ENCODE measurements at places on chromosomes 3 and 15.

- no peak for DNase-seq
Observed at GRCh38 chr3:73623346-73623745, 1.4 kb downstream of the PDZRN3 start.

- no peak for DNase-seq
Observed at GRCh38 chr3:42803414-42804105, 730 bp downstream of the HIGD1A start.

GRCh38 chr3:37630441-37630840 is 231.2 kb upstream of the CTDSPL start:
- no peak for DNase-seq

- no peak for DNase-seq
Observed at GRCh38 chr3:103393395-103394186, 958.8 kb downstream of the ZPLD1 start.

GRCh38 chr3:106962993-106963392 is 414.2 kb upstream of the CCDC54 start:
- no peak for DNase-seq

DNA sequence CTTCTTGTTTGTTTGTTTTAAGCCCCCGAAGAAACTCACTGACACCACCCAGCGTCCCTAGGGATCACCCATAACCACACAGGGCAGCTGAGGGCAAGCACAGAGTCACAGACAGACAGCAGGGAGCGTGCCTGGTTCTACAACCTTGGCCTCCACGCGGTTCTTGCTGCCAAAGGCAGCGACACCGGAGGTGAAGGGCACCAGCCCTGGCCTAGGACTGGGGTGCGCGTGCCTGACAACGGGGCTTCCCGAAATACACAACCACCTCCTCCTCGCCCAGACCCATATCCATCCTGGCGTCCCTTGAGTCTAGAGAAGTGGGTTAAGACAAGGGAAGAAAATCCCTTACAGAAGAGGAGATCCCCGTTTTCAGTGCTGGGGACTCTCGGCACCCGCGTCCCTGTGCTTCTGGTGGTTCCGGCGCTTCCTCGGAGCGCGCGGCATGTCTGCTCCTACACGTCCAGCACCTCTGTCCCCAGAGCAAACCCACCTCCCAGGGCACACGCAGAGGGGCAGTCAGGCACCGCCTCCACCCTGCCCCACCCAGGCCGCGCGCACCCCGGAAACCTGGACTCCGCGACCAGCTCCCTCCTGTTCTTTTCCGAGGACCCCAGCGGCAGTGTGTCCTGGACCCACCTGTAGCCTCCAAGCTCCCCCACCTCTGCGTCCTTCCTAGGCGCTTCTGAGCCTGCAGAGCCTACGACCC is 911 bp downstream of the RFTN1 start:
- no peak for DNase-seq
